ENCODE measurements at places on chromosomes 2 and 18.

- H3K27me3 ChIP-seq = no peaks in the 10 kb centered on the region
- no peak overlapping the region for H3K27ac ChIP-seq
- no peak overlapping the region for H3K4me3 ChIP-seq
Measured at GRCh38 chr2:224958462-224958857, 83.8 kb downstream of the DOCK10 start.

- H3K4me3 ChIP-seq = no peak overlapping the region
- no peak for DNase-seq
- H3K27me3 ChIP-seq = no peaks in the 10 kb centered on the region
- H3K4me1 ChIP-seq = no peaks in the 10 kb centered on the region
Measured at GRCh38 chr2:19021100-19021476, 337.3 kb downstream of the OSR1 start.

- H3K36me3 ChIP-seq = peaks cover 44% of the 10 kb centered on the region
- peak overlapping the region; percentile 99 for H3K27ac ChIP-seq
- DNase-seq = no peak
- H3K4me3 ChIP-seq = peak overlapping the region; percentile 91
Measured at GRCh38 chr2:156333274-156333950, 891 bp upstream of the NR4A2 start.

- peak overlapping the region; percentile 93 for H3K27ac ChIP-seq
- peaks cover 83% of the 10 kb centered on the region for H3K4me1 ChIP-seq
- H3K27me3 ChIP-seq = no peaks in the 10 kb centered on the region
- peak; percentile 45 for DNase-seq
- peaks cover 8% of the 10 kb centered on the region for H3K36me3 ChIP-seq
Measured at GRCh38 chr2:95050385-95051300, 25.1 kb downstream of the MAL start.

DNA sequence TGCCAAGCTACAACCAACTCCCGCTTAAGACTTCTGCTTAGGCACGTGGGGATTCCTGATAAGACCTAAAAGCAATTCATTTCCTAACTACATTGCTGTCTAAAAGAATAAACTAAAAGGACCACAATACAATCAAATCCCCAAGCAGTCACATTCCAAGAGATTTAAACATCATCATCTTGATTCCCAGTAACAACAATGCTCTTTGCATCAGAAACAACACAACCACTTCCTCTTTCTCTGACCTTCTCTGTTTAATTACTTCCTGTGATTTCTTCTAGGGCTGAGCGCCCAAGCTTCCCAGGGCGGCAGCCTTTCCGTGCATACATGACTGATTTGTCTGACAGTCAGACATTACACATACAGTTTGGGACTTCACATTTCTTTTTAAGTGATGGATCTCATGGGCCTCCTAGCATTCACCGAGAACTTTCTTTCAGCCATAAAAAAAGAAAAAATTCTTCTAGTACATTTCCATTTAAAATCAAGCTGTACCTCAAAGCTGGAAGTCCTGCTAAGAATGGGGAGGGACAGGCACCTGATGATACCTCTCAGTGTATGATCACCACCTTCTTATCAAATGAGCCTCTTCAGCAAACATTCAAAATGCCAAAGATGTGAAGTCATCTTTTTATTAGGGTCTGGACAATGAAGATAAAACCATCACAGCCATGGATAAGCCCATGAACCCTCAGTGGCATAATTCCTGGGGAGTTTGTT, 11.5 kb downstream of the SPRED2 start:
- H3K4me3 ChIP-seq = peak overlapping the region; percentile 16
- peaks cover 14% of the 10 kb centered on the region for H3K27me3 ChIP-seq
- no peak for DNase-seq
- H3K36me3 ChIP-seq = no peaks in the 10 kb centered on the region
- H3K27ac ChIP-seq = no peak overlapping the region
- H3K4me1 ChIP-seq = peaks cover 39% of the 10 kb centered on the region

- peaks cover 91% of the 10 kb centered on the region for H3K4me1 ChIP-seq
- DNase-seq = no peak
- H3K4me3 ChIP-seq = no peak overlapping the region
- no peak overlapping the region for H3K27ac ChIP-seq
Measured at GRCh38 chr2:106165561-106165960, 28.5 kb downstream of the UXS1 start.

All from activated naive CD8-positive, alpha-beta T cell treated with anti-CD3 and anti-CD28 coated beads, Interleukin-2, amount 50 U/mL, for 24 hours (primary cell).